ENCODE measurements at places on chromosomes 7 and 10.

GRCh38 chr10:43781480-43782361 is 133.0 kb upstream of the ZNF32 start:
- no peak for DNase-seq

DNA sequence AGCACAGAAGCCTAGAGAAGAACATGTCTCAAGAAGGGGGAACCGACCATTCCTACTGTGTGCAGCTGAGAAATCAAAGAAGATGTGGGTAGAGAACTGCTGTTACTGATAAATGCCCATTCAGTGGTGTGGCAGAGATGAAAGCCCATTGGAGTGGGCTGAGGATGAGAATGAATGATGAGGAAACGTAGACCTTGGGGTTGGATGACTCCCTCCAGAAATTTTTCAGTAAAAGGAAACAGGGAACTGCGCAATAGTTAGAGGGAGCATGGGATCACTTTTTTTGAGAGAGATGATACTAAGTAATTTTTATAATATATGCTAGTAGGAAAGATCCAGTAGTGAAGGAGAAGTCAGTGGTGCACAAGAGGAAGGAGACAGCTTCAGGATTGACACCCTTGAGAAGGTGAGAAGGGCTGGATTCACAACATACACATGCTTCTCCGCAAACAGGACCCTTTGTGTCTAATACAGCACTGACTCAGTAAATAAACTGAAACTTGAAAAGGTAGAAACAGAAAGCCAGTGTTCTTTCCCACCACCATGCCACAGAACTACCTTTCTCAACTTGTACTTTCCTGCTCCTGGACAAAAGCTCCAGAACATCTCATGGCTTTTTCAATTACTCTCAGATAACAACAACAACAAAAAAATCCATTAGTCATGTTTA is 104.7 kb upstream of the IL6 start:
- no peak for DNase-seq

DNA sequence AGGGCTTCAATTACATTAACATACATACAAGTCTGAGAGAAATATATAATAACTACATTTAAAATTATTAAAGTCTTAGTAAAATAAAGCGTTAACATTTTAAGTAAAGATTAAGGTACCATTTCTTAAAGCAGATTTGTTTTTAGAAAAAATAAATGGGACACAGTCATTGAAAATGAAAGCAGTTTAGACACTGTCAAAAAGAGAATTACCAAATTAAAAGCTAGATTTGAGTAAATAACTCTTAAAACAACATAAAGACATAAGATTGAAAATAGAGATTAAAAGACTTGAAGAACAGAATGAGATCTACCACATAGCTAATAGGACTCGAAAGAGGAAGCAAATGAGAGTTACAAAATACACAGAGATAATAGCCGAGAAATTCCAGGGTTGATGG is 562.2 kb upstream of the FOXK1 start:
- DNase-seq = no peak

DNA sequence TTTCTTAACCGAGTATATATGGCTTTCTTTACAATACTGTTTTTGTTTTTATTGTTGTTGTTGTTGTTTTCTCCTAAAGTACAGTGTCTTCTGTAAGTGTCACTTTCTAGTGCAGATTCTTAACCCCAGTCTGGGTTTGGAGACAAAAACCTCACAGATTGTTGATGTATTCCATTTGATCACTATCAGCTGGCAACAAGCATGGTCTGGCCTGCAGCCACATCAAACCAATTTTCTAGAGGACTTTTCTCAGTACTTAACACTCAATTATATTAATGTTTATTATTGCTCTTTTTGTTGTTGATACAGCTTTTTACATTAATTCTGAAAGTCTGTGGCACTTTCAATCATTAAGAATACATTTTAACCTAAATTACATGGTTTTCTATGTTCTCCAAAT is 17.1 kb downstream of the LRRN3 start:
- no peak for DNase-seq

- DNase-seq = no peak
These were observed 3.0 kb downstream of the TBATA start for GRCh38 chr10:70782086-70782745.

DNA sequence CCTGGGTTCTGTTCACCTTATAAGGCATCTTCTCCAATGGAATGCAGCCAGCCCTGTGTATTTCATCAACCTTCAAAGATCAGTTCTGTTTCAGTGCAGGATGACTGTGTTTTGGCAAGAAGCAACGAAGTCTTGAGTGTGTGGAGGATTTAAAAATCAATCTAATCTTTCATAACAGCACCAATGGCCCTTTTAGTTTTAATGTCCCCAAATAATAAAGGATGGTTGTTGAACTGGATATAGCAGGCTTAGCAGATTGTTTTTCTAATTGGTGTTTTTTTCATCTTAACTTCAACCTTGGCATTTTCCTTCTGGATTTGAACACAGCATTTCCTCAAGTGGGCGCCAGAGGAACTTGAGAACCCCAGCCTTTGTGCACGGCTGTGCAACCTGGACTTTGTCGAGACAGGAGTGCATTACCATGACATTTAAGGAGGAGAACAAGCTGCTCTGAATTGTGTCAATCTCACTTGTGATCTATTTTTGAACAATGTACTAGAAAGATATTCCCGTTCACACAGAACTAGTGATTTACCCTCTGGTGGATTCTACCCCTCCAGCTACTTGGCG is 313.3 kb upstream of the AKR1E2 start:
- no peak for DNase-seq

- DNase-seq = no peak
These were observed 18.7 kb downstream of the STAMBPL1 start for GRCh38 chr10:88898727-88899126.

GRCh38 chr7:121049028-121049791 is 60.7 kb downstream of the CPED1 start:
- no peak for DNase-seq

GRCh38 chr10:123404357-123404756 is 250.2 kb downstream of the BUB3 start:
- no peak for DNase-seq
